ENCODE measurements at places on chromosomes 13 and 19.

DNA sequence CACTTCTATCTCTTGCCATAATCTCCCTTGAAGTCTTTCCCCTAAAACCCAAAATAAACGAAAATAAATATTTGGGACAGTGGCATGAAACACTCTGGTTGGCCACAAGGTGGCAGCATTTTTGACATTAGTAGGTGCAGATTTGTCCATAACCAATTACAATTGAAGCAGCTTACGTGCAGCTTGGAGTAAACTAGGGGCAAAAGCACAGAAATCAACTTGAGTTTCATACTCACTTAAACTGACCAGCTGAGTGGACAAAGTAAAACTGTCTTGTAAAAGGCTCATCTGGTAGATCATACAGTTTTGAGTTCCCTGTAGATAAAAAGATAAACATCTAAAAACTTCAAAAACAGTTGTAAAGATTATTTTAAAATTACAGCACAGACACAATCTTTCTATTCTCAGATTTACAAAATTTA, 18.8 kb downstream of the PDCD5 start:
- DNase-seq: peak; percentile 31

DNA sequence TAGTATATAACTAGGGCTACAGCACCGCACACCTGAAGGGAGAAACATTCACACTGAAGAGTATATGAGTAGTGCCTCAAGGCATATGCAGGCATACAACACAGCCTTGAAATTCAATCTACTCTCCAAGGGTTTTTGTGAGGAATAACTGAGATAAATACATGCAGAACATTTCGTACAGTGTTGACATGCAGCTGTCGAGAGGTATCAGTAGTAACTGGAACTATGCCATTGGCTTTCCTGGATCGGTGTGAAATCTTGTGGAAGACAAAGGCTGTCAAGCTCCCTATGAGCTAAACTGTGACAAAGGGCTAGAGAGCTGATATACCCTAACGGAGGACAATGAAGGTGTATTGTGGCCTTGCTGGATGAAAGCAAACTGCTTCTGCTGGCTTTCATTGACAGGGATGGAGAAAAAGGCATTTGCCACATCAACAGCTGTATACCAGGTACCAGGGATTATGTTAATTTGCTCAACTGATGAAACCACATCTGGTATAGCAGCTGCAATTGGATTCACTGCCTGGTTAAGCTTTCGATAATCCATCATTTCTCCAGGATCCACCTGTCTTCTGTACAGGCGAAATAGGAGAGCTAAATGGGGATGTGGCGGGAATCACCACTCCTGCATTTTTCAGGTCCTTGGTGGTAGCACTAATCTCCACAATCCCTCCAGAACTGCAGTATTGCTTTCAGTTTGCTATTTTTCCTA, 16.3 kb downstream of the MTRF1 start:
- DNase-seq: no peak

GRCh38 chr13:64471916-64472315, 2758.2 kb downstream of the PCDH9 start:
- no peak for DNase-seq

- DNase-seq: no peak
These were observed 10.9 kb upstream of the ARHGAP45 start for GRCh38 chr19:1055886-1056620.

- no peak for DNase-seq
These were observed 139.3 kb upstream of the ZNF507 start for GRCh38 chr19:32206065-32206464.

DNA sequence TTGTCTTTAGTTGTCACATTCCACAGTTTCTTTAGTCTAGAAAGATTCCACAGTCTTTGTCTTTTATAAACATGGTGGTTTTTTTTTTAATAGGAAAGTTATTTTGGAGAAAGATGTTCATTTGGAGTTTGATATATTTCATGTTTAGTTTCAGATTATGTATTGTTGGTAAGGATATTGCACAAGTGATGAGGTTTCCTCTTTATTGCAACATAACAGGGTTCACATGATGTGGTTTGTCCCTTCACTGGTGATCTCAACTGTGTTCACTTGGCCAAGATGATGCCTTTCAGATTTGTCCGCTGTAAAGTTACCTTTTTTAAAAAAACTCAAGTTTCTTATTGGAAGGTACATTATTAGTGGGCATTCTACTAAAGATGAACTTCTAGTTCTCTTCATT, 3.2 kb downstream of the ZNF230 start:
- no peak for DNase-seq

DNA sequence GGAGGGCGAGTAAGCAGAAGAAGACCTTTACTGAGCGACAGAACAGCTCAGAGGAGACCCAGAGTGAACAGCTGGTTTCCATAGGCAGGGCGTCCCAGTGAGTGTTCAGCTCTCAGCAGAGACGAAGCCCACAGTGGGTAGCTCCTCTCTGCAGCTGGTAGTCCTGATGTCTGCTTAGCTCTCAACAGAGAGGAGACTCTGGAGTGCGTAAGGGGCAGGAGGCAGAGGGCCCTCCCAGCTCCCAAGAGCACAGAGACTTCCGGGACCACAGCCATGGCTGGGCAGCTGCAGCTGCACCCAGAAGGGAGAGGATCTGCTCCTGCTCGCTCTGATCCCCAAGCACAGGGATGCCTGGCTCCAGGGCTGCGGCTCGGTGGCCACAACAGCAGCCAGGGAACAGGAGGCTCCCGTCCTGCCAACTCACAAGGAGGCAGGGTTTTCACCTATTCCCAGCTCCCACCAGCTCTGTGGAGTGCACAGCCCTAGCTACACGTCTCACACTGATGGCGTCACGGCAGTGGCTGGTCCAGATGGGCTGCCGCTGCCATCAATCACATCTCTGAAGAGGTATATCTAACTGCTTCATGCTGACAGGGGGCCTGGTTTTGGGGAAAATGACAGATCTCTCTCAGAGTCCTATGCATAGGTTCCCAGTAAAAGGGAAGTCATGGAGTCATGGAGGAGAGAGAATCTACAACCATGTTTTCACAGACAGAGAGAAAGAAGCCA, 2660.1 kb upstream of the PCDH20 start:
- DNase-seq: no peak

- no peak for DNase-seq
These were observed 11.3 kb downstream of the FLT3 start for GRCh38 chr13:28089065-28089464.

GRCh38 chr13:105625691-105626090, 909.8 kb downstream of the EFNB2 start:
- DNase-seq: no peak

- no peak for DNase-seq
These were observed 23.7 kb upstream of the UBE2L5 start for GRCh38 chr13:30398601-30399072.

- DNase-seq: peak; percentile 6
These were observed 15.2 kb upstream of the CPB2 start for GRCh38 chr13:46119883-46120614.

DNA sequence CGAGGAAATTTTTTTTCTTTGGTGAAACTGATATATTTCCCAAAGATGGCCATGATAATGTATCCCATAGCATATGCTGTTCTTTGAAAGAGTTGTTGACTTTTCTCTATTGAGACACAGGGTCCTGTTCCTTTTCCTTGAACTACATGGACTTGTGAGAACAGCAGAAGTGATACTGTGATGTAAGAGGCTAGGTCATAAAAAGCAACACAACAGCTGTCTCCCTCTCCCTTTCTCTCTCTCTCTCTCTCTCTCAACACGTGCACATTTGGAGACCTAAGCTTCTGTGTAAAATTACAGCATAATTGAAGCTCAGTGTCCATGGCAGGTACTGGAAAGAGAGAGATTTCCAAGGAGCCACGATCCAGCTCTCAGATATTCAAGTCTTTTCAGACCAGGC, 1712.4 kb downstream of the EFNB2 start:
- DNase-seq: no peak

GRCh38 chr19:9986787-9987281, 23.5 kb downstream of the COL5A3 start:
- no peak for DNase-seq

GRCh38 chr19:34096020-34096915, 76.0 kb upstream of the LSM14A start:
- DNase-seq: no peak

GRCh38 chr19:58279925-58280316, 1.2 kb downstream of the ZNF8 start:
- no peak for DNase-seq

- DNase-seq: no peak
These were observed 69.0 kb upstream of the NPAS1 start for GRCh38 chr19:46950526-46951170.

GRCh38 chr19:13842291-13843103, 34.4 kb upstream of the NANOS3 start:
- DNase-seq: peak; percentile 84

GRCh38 chr13:83935566-83935965, 53.3 kb upstream of the SLITRK1 start:
- DNase-seq: no peak

GRCh38 chr19:40521276-40521675, 54.5 kb downstream of the SPTBN4 start:
- DNase-seq: no peak

- no peak for DNase-seq
These were observed 25.7 kb upstream of the CCNE1 start for GRCh38 chr19:29785955-29786589.

DNA sequence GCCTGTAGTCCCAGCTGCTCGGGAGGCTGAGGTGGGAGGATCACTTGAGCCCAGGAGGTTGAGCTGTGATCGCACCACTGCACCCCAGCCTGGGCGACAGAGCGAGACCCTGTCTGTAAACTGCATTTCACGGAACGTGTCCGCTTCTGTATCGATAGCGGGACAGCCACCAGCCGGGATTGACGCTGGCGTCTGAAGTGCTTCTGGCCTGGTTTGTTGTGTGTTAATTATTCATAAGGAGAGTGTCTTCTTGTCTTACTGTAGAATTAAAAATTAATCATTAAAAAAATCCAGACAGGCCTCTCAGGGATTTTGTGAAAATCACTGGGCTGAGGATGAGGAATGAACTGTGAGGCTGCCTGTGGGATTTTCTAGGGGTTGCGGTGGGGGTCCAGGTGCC, 16.2 kb upstream of the MISP start:
- no peak for DNase-seq

DNA sequence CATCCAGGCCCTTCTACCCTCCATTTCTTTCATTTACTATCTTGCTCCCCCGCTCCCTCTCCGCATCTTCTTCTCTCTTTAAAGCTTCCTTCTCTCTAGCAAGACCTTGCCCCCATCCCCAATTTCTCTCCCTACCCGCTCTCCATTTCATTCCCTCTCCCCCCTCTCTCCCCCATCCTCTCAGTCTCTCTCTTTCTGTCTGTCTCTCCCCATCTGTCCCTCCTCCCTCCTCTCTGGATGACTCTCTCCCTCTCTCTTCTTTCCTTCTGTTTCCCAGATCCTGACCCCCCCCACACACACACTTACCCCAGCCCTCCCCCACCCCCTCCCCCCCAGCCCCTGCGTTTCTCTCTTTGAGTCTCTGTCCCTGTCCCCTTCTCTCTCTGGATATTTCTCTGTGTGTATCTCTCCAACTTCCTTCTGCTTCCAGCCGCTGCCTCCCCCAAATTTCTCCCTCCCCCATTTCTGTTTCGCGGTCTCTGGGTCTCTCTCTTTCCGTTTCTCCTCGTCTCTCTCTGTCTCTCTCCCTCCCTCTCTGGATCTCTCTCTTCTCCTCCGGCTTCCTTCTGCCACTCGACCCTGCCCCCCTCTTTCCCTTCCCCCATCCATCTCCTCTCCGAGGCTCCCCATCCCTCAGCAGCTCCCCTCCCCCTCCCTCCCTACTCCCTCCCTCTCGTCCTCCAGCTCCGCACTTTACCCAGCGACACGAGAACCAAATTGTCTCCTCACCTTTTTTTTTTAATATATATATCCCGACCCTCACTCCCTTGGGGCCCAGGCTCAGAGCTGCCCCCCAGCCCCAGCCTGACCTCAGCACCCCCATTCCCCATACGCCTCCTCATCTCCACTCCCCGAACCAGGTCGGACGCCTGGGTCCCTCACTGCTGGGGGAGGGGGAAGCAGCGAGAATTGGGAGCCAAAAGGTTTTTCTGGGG, 3.6 kb upstream of the CACNG8 start:
- DNase-seq: no peak

GRCh38 chr19:39843919-39844793, 2.0 kb downstream of the FBL start:
- no peak for DNase-seq

- no peak for DNase-seq
These were observed 212.8 kb downstream of the ENOX1 start for GRCh38 chr13:43573802-43574514.

DNA sequence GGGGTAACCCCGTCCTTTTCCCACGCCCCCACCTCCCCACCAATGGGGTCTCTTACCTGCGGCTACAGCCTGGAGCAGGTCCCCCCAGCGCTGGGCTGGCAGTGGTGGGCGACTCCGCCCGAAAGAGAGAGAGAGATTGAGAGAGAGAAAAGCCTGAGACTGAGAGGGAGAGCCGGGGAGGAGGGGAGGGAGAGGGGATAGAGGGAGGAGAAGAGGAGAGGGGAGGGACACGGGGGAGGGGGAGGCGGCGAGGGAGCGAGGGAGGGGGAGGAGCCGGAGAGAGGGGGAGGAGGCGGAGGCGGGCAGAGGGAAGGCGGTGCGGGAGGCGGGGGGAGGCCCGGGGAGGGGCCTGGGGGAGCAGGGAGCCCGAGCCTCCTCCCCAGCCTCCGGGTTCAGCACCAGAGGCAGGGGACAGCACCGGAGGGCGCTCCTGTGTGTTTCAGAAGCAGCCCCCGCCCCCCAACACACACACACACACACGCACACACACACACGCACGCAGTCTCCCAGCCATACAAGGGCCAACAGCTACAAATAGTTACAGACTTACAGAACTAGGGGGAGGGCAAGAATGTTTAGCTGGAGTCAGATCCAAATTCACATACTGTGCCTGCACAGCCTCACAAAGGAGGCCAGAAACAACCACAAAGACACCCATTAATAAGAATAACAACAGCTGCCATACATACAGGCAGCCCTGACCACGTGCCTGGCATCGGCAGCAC, at the start of gene SLC8A2:
TSS of gene SLC8A2 (minus strand) at position 161 of the 725 bp plus-strand sequence. CDS start 5,490 bp downstream, outside the sequence.
- peak; percentile 64 for DNase-seq

GRCh38 chr19:35168196-35168595, 13.7 kb downstream of the FXYD5 start:
- DNase-seq: no peak

- no peak for DNase-seq
These were observed 616 bp downstream of the TSHZ3 start for GRCh38 chr19:31348481-31349159.

DNA sequence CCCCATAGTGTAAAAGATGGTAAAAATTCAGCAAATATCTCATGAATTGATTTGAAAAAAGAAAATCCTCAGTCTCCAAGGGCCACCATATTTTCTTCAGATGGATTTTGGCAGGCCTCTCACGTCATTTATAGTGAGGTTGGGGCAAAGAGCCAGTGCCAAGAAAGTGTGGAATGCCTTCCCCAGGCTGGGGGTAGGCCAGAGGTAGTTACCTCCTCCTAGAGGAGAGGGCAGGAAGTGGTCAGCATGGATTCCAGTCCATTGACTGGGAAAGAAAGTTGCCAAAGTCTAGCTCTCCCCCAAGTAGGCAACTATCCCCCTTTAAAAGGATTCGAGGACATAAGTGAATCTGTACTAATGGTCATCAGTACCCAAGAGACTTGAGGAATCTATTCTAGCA, 68.4 kb upstream of the KCTD4 start:
- DNase-seq: no peak

Measured in SJSA1 (cell line).